Stimulated activated CD4-positive, alpha-beta T cell treated with anti-CD3 and anti-CD28 coated beads, Interleukin-1b, Interleukin-23, amount 100 ng/mL, for 1 hour (primary cell): ENCODE measurements at places on chromosomes 6 and 20.

DNA sequence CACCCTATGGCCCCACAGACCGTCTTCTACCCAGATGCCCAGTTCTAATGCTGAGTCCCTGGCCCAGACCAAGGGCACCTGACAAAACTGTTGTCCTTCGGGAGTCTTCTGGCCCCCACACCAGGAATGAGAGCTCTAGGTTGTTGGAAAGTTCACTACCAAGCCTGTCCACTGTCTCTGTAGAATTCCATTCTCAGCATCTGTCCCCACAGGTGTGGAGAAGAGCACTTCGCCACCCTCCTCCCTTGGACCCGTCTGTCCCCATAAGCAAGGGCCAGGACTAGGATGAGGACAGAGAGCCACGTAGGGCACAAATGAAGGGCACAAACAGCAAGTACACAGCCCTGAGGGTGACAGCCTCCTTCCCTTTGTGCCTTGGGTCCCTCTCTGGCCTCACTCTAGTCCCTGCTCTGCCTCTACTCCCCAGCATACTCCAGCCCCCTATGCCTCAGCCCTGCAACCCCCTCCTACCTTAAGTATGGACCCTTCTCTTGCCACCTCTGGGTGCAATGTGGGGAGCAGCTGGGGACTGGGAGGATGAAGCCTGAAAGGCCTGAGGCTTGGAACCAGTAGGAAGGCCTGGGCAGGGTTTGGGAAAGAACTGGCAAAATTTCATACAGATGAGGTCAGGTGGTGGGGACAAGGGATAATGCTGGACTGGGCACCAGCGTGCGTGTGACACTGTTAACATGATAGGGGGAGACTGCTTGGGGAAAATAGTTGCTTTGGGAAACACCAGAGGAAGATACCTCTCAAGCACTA is 4.3 kb downstream of the LZTS3 start:
- no peak for DNase-seq

DNA sequence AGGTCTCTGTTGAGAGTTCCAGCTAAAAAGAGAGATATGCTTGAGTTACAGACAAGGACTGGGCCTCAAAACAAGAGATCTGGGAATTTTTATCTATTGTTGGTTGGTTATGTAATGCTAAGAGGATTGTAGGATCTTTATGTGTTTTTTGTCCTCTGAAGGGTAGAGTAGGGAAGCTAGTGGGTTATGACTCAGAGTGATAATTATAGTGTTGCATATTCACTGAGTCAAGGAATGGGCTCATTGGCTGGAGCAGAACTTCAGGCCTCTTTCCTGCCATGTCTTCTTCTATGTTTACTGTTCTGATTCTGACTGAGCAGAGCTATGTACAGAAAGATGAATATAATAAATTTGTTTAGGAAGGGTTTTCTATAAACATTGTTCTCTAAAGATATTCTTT is 66.1 kb upstream of the NOX3 start:
- no peak for DNase-seq

DNA sequence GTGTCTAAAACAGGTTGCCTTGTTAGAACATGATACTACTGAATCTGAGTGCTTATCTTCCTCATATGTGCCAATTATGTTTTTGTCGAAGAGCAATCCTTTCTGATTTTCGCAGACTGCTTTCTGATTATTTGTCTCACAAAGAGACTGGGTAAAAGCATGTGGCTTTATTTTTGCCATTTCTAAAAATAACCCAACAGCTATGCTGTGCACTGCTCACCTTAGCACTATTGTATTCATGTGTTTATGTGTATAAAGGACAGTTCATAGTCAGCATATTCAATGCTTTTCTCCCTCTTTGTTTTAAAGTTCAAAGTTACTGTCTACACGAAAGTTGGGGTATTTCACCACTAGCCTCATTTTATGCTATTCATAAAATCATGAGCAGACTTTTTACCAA is 127.0 kb downstream of the SGK1 start:
- DNase-seq, result no peak

GRCh38 chr6:53986165-53986720 is 125.0 kb upstream of the MLIP start:
- no peak for DNase-seq

GRCh38 chr6:139711804-139712585 is 337.5 kb upstream of the CITED2 start:
- no peak for DNase-seq

DNA sequence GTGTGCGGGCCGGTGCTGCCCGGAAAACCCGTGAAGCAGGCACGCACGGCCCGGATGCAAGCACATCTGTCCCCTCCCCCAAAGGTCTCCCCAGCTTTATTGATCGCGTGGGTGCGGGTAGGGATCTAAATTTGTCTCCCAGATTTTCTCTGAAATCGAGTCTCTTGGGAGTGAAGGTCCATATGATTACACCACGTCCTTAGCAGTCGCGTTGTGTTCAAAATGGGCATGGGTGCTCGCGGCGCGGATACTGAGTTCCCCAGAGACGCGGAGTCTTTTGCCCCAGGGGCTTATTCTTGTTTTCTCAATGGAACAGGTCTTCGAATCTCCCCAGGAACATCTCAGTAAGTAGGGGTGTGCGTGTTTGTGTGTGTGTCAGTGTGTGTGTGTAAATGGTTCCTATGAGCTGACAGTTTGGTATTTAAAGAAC is 2.8 kb upstream of the ZNF292 start:
- no peak for DNase-seq

GRCh38 chr6:116412270-116412669 is 41.5 kb downstream of the DSE start:
- no peak for DNase-seq

DNA sequence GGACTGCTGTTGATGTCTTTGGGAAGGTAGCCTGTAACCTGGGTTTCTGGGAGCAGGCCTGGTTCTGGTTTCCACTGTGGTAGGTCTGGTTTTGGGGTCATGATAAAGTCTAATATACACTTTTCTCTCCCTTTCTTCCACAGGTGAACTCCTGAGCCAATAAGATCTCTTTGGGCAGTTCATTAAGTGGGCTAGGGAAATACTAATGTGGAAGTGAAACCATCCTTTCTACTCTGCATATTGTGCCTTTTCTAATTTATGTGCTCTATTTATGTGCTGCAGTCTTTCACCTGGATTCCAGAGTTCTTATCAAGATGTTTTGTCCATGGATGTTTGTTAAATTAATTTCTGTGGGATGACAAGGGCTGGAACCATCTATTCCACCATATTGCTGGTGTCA is 165.7 kb upstream of the PTPRK start:
- no peak for DNase-seq

GRCh38 chr6:52426667-52427066 is 6.5 kb downstream of the EFHC1 start:
- no peak for DNase-seq
